ENCODE measurements at places on chromosomes 5 and 9. TPM values are rescaled to one million over a fixed set of nuclear protein-coding genes. Genes with fewer than 3 reads are reported as not detected.

GRCh38 chr9:89891591-89892304 is 286.9 kb downstream of the GADD45G start:
- DNase-seq: no peak

DNA sequence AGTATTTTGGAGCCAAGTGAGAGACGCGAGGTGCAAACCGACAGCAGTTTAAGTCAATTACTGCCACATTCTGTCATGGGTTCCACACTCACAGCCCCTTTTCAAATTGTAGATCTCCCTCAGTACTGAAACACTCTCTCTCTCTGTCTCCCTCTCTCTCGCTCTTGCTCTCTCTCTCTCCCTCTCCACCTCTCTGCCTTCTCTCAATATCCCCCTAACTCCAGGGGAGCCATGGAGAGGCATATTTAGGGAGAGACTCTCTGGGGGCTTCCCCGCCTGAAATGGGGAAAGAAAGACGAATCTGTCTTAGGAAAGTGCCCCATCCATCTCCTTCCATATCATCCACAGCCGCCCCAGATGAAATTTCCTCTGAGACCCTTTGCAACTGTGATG is 1.6 kb downstream of the BRINP1 start:
- no peak for DNase-seq

Gene FAM221B
- total RNA-seq: not detected

DNA sequence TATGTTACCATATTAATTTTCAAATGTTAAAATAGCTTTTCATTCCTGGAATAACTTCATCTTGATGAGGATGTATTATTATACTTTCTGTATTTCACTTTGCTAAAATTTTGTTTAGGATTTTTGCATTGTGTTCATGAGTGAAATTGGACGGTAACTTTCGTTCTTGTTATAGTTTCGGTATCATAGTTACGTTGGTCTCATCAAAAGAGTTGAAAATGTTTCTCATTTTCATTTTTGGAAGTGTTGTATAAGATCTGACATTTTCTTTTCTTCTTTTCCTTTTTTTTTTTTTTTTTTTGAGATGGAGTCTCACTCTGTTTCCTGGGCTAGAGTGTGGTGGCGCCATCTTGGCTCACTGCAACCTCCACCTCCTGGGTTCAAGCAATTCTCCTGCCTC is 20.0 kb downstream of the PRRT1B start:
- no peak for DNase-seq

Gene ZNF608
- total RNA-seq: 5.8 TPM

- DNase-seq: no peak
Observed at GRCh38 chr9:90805006-90805996, 3.7 kb downstream of the SYK start.

GRCh38 chr5:73299665-73300336 is 126.8 kb downstream of the TMEM174 start:
- DNase-seq: no peak

Gene POLK
- total RNA-seq: 30.0 TPM

- no peak for DNase-seq
Observed at GRCh38 chr9:88587182-88587581, 52.2 kb downstream of the NXNL2 start.

- DNase-seq: no peak
Observed at GRCh38 chr5:175032741-175033151, 308.4 kb downstream of the MSX2 start.

Gene CCDC192
- total RNA-seq: not detected

DNA sequence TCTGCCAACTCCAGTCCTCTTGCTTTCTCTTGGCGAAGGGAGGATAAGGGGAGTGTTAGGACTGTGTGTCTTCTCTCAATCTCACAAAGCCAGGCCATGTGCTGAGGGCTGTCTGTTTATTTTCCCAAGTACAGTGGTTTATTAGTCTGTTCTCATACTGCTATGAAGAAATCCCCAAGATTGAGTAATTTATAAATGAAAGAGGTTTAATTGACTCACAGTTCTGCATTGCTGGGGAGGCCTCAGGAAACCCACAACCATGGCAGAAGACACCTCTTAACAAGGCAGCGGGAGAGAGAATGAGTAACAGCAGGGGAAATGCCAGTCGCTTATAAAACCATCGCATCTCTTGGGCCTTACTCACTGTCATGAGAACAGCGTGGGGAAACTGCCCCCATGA is 36.2 kb upstream of the CKS2 start:
- no peak for DNase-seq

Data from lung microvascular endothelial cell (primary cell).